ENCODE measurements at places on chromosomes 3 and 15. TPM values are rescaled to one million over a fixed set of nuclear protein-coding genes. Genes with fewer than 3 reads are reported as not detected.

Gene SH3BP5
- total RNA-seq: 10.0 TPM

Gene PTH1R
- not detected for total RNA-seq

Gene PLAAT1
- total RNA-seq: 0.14 TPM

Gene CCR9
- not detected for total RNA-seq

Gene NTRK3
- total RNA-seq: not detected

Gene MYO5C
- total RNA-seq: 0.37 TPM

Gene ANKRD63
- total RNA-seq: not detected

Gene CD200R1
- total RNA-seq: not detected

Gene GP9
- not detected for total RNA-seq

Gene MYLK
- 3.5 TPM for total RNA-seq

Gene ZBTB47
- 7.7 TPM for total RNA-seq

Gene PRSS50
- not detected for total RNA-seq

Gene SLC35G2
- 1.8 TPM for total RNA-seq

Gene MEX3B
- 1.3 TPM for total RNA-seq

Gene TRIM69
- 10.2 TPM for total RNA-seq

Gene CD200
- 0.11 TPM for total RNA-seq

Gene KBTBD13
- not detected for total RNA-seq

Gene GOLGA6A
- not detected for total RNA-seq

Gene ADGRG7
- total RNA-seq: not detected

Gene MST1
- total RNA-seq: 7.5 TPM

Gene GYG1
- total RNA-seq: 22.2 TPM

Gene TYRO3
- total RNA-seq: 16.3 TPM

Gene GABRR3
- not detected for total RNA-seq

Gene SIDT1
- total RNA-seq: 0.11 TPM

Gene CAMKV
- total RNA-seq: not detected

Gene FEZF2
- not detected for total RNA-seq

Gene CHRM5
- not detected for total RNA-seq

Gene PLA2G4E
- total RNA-seq: 0.14 TPM

Gene HGD
- not detected for total RNA-seq

Gene SLC27A2
- total RNA-seq: 0.07 TPM

Gene EIF2A
- 91.1 TPM for total RNA-seq

Gene LRRK1
- total RNA-seq: 13.7 TPM

Gene FGF12
- not detected for total RNA-seq

Gene ACKR4
- 0.31 TPM for total RNA-seq

Gene TERC
- 78.7 TPM for total RNA-seq

Gene SNRPA1
- total RNA-seq: 62.8 TPM

Gene MFAP1
- 33.7 TPM for total RNA-seq

Gene A4GNT
- not detected for total RNA-seq

Gene FBLN2
- 4.0 TPM for total RNA-seq

Gene ZNF80
- total RNA-seq: not detected

Gene PSMA4
- total RNA-seq: 230 TPM

Gene CACNA2D3
- total RNA-seq: not detected

Gene SPATA12
- 0.03 TPM for total RNA-seq

Gene PLA2G4D
- total RNA-seq: 0.07 TPM

Gene DUOX1
- 17.8 TPM for total RNA-seq

Gene PATL2
- total RNA-seq: 0.21 TPM

Gene SLC9A9
- 2.0 TPM for total RNA-seq

Gene SYNPR
- total RNA-seq: not detected

Gene THAP10
- total RNA-seq: 3.1 TPM

Gene SLC28A2
- total RNA-seq: not detected
